ENCODE measurements at places on chromosomes 2 and 18. TPM values are rescaled to one million over a fixed set of nuclear protein-coding genes. Genes with fewer than 3 reads are reported as not detected.

B4GALT6 gene
- total RNA-seq: 4.2 TPM

ZBTB7C gene
- total RNA-seq: 0.07 TPM

ALK gene
- total RNA-seq: not detected

ITPRIPL1 gene
- total RNA-seq: 44.8 TPM

CHRNG gene
- total RNA-seq: not detected

DNA sequence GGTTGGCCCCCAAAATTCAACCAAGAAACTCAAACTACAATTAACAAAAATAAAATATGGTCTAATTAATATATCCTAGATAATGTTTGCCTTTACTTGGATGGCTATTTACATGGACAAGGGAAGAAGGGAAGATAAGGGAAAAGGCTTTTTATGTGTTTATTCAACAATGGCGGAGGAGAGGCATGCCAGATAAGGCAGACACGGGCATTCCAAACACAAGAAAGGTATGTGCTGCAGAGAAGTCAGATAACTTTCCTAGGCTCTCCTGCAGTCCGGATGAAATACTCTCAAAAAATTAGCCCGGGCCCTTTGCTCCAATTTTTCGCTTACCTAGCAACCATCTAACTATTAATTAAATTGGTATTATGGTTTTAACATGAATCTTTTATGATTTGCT is 5.1 kb upstream of the TTR start:
- H3K27ac ChIP-seq: no peak overlapping the region
- no peak for DNase-seq
- no peaks in the 10 kb centered on the region for H3K36me3 ChIP-seq
- no peaks in the 10 kb centered on the region for H3K4me1 ChIP-seq
- no peak overlapping the region for H3K4me3 ChIP-seq

- H3K27ac ChIP-seq: no peak overlapping the region
- DNase-seq: no peak
- no peaks in the 10 kb centered on the region for H3K4me1 ChIP-seq
Measured at GRCh38 chr2:213995400-213996105, 415.3 kb upstream of the VWC2L start.

GRCh38 chr2:215554689-215555498 is 119.0 kb upstream of the FN1 start:
- no peaks in the 10 kb centered on the region for H3K36me3 ChIP-seq
- H3K27ac ChIP-seq: no peak overlapping the region
- H3K27me3 ChIP-seq: peaks cover 2% of the 10 kb centered on the region
- DNase-seq: no peak
- no peak overlapping the region for H3K4me3 ChIP-seq

DNA sequence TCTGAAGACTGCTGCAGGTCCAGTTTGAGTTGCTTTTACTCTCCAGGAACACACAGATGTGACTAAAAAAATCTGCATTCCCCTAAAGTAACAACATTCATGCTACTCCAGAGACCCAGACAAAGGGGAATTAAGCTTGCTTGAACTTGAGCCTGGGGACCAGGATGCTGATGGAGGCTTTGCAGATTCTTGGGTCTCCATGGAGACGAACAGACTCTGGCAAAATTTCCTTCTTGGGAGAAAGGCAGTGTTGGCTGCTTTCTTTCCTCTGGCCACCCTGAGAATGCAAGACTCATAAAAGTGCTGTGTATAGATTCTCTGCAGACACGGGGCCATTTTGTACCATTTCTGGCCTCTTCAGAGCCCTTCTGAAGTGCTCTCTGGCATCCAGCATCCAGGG is 112.0 kb downstream of the ACTR3 start:
- no peaks in the 10 kb centered on the region for H3K4me1 ChIP-seq
- DNase-seq: no peak
- no peak overlapping the region for H3K4me3 ChIP-seq
- H3K27ac ChIP-seq: no peak overlapping the region
- H3K36me3 ChIP-seq: no peaks in the 10 kb centered on the region
- peaks cover 7% of the 10 kb centered on the region for H3K27me3 ChIP-seq

DNA sequence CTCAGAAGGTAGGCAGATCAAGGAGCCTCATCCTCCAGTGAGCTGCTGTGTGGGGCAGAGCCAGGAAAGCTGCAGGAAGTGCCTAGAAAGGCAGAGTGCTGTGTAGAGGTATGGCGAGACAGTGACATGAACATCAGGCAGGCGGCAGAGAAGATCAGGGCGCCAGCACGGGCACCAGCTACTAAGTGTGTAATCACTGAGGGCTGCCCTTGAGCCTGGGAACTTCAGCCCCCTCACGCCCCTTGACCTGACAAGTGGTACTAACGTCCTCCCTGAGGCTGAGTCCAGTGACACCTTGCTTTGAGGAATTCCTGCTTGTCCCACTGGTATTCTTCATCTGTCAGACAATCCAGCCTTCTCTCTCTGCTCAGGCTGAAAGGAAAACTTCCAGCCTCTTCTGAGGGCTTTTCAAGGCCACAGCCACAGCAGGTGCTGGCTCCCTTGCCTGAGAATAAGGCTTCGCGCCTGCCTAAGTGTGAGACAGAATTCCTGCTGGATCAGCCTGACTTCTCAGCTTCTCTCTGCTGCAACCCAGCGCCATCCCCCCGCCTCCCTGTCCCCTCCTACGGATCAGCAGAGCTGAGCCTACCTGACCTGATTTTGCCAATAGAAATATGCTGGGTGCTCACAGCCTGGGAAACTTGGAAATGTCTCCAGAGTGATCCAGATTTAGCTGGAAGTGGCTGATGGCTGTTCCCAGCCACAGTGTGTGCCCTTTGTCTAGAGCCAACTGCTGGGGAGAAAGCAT is 148.0 kb downstream of the SMAD7 start:
- peak overlapping the region; percentile 94 for H3K27ac ChIP-seq
- DNase-seq: no peak
- H3K4me3 ChIP-seq: no peak overlapping the region
- H3K4me1 ChIP-seq: peaks cover 71% of the 10 kb centered on the region
- H3K27me3 ChIP-seq: no peaks in the 10 kb centered on the region

GRCh38 chr18:76578571-76579300 is 83.7 kb upstream of the ZNF516 start:
- H3K36me3 ChIP-seq: no peaks in the 10 kb centered on the region
- no peak overlapping the region for H3K4me3 ChIP-seq
- H3K27ac ChIP-seq: no peak overlapping the region
- peaks cover 36% of the 10 kb centered on the region for H3K27me3 ChIP-seq
- H3K4me1 ChIP-seq: no peaks in the 10 kb centered on the region

- peaks cover 4% of the 10 kb centered on the region for H3K4me1 ChIP-seq
- peak overlapping the region; percentile 21 for H3K27ac ChIP-seq
- no peaks in the 10 kb centered on the region for H3K36me3 ChIP-seq
- DNase-seq: no peak
- H3K27me3 ChIP-seq: peaks cover 71% of the 10 kb centered on the region
Measured at GRCh38 chr2:104844807-104845551, 8.9 kb upstream of the POU3F3 start.

GRCh38 chr2:38892819-38893218 is 3.1 kb downstream of the ARHGEF33 start:
- no peak overlapping the region for H3K27ac ChIP-seq
- peaks cover 13% of the 10 kb centered on the region for H3K27me3 ChIP-seq
- DNase-seq: no peak
- peaks cover 2% of the 10 kb centered on the region for H3K4me1 ChIP-seq
- H3K36me3 ChIP-seq: no peaks in the 10 kb centered on the region

GRCh38 chr2:210252699-210253606 is 27.7 kb upstream of the ACADL start:
- no peak overlapping the region for H3K27ac ChIP-seq
- no peaks in the 10 kb centered on the region for H3K4me1 ChIP-seq
- no peak for DNase-seq
- H3K27me3 ChIP-seq: peaks cover 2% of the 10 kb centered on the region
- H3K4me3 ChIP-seq: no peak overlapping the region
- H3K36me3 ChIP-seq: no peaks in the 10 kb centered on the region

GRCh38 chr2:200013906-200014305 is 58.5 kb downstream of the MAIP1 start:
- no peaks in the 10 kb centered on the region for H3K36me3 ChIP-seq
- no peak overlapping the region for H3K4me3 ChIP-seq
- H3K27me3 ChIP-seq: peaks cover 18% of the 10 kb centered on the region

- no peak overlapping the region for H3K27ac ChIP-seq
- no peaks in the 10 kb centered on the region for H3K36me3 ChIP-seq
- H3K27me3 ChIP-seq: no peaks in the 10 kb centered on the region
- no peak for DNase-seq
Measured at GRCh38 chr18:30623401-30624065, 419.0 kb downstream of the DSC3 start.

Measured in activated T-helper 2 cell treated with anti-CD3 and anti-CD28 coated beads, Interferon-gamma antibody, Interleukin-2, Interleukin-4, amounts not matched to agents 10 μg/mL and 5 μg/mL and 100 μg/mL, durations not matched to agents 14 hours and 24 hours and 36 hours (primary cell).